Panc1 (cell line): ENCODE measurements at places on chromosomes 7 and 10.
A peak's percentile ranks its signal among the peaks of the same experiment; 100 is the strongest.

DNA sequence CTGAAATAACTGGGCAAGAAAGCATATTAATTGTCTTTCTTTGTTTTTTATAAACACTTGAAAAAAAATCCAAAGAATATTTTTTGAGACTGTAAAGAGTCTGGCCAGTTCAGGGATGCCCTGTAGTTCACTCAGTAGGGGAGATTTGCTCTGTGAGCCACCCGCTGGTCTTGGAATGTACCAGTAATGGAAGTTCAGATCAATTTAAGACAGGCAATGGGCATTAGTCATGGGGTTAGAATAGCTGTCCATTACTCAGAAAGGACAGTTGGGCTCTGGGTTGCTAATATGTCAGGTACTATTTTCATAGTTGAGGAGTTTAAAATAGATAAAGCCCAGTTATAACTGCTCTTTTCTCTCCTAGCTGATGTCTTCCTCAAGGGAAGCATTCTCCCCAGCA lies 38.7 kb downstream of the A1CF start:
- H3K27me3 ChIP-seq, result no peaks in the 10 kb centered on the region
- no peak for DNase-seq
- no peak overlapping the region for H3K27ac ChIP-seq
- no peaks in the 10 kb centered on the region for H3K4me1 ChIP-seq
- H3K4me3 ChIP-seq, result no peak overlapping the region

DNA sequence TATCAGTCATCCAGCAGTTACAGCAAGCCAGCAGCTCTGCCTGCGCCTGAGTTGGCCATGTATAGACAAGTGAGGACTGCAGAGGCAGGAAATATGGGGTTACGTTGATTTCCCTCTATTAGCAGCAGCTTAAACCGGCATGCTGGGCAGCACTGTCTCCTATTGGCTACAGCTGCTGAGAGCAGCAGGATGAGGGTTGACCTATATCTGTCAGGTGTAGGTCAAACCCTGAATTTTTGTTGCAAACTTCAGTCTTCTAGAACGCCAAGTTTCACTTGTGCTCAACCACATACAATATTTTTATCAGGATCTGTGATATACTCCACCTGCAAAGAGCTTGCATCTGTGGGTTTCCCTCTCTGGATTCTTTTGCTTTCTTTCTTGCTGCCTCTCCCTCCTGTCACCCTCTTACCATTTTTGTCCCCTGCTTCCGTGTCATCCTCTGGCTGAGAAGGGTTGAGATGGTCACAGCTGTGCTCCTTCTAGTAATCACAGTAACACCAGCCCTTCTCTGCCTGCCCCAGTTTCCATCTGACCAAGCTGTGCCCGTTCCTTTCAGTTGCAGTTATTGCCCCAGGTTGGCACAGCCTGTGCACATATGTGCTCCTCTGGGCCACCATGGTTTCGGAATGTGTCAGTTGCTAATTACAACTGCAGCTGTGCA lies 23.8 kb upstream of the GLCCI1 start:
- no peak overlapping the region for H3K27ac ChIP-seq
- H3K4me1 ChIP-seq, result no peaks in the 10 kb centered on the region
- DNase-seq, result no peak

DNA sequence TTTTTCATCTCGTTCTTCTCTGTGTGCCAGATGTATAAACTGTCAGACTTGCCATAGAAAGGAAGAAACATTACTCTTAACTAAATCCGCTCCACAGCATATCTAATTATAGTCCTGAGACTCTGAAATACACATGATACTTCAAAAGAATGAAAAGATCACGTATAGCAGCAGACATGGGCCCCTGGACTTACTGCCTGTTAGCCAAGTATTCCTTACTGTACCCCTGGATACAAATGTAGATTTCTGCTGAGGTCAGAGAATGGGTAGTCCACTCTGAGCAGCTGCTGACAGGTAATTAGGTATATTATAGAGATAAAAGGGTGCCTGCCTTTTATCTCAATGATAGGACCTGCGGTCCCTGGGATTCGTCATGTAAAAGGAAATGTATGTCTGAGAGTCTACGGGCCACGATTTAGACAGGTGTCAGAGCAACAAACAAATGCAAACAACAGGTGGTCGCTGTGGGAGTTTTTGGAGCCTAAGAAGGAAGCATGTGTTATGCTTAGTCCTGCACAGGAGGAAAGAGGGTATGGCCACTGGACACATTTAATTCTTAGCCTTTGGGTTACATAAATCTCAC lies 69.4 kb downstream of the VOPP1 start:
- H3K27ac ChIP-seq, result no peak overlapping the region
- no peaks in the 10 kb centered on the region for H3K27me3 ChIP-seq
- no peak overlapping the region for H3K4me3 ChIP-seq
- DNase-seq, result no peak

GRCh38 chr10:33235251-33235884 lies 99.1 kb downstream of the NRP1 start:
- no peak overlapping the region for H3K4me3 ChIP-seq
- peaks cover 3% of the 10 kb centered on the region; the same call in 1 of the 2 replicates for H3K36me3 ChIP-seq
- DNase-seq, result no peak
- H3K27ac ChIP-seq, result peak overlapping the region; percentile 96

DNA sequence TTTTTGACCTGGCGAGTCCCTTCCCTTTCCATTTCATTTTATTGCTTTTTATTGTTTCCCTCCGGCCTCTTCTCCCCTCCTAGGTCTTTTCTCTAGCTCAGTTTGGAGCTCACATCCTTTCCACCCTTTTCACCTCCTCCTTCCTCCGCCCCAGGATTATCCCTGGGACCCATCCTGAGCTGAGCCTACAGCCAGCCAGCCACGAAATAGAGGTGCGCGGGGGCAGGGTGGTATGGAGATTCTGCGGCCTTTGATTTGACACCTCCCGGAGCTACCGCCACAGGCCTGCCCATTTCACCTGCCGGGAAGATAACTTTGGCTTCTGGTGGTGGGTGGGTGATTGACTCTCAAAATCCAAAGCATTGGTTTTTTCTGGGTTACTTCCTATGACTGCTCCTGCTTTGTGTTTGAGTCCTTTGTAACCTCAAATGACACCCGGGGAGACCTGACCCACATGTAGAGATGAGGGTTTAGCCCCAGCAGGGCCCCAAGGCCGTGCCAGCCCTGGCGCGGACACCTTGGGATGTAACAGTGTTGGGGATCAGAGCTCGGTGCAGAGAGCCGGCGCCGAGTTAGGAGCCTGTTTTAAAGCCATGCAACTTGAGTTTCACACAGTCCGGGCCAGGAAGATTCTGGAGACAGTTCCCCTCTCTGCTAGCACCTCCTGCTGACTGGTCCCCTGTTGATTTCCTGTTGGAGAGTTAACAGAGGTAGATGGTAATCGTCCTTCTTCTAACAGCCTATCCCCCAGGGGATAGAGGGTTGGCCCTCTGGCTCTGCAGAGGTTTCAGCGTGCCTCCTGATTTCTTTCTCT lies 1.5 kb downstream of the DUSP5 start:
- H3K36me3 ChIP-seq, result peaks cover 4% of the 10 kb centered on the region; the same call in 1 of the 2 replicates
- H3K4me3 ChIP-seq, result peak overlapping the region; percentile 87
- H3K4me1 ChIP-seq, result peaks cover 61% of the 10 kb centered on the region
- no peak for DNase-seq
- peak overlapping the region; percentile 94 for H3K27ac ChIP-seq

DNA sequence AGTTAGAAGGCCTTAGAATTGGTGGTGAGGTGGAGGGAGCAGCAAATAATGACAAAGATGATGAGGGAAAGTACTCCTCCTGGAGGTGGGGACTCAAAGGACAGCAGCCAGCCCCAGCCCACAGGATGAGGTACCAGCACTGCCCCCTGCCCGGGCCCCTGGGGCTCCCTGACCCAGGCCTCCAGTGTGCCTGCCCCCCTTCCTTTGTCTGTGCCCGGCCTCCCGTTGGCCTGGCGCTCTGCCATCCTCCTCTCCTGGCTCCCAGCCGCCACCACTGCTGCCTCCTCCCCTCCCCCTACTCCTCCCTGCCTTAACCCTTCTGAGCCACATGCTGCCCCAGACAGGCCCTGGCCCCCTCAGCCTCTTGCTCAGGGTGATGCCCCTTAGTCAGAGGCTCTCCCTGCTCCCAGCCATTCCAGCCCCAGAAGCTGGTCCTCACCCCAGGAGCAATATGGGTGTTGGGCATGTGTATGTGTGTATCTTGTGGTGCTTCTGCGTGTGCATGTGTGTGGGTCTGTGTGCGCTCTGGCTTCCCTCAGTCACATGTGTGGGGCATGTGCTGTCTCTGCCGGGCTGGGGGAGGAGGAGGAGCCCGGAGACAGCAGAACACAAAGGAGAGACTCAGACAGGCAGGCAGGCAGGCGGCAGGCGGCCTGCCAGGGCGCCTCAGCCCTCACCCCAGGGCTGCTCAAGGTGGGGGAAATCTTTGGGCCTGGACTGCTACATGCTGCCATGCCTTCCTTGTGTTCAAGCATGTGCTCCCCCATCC lies 2.6 kb downstream of the LDB1 start:
- peak overlapping the region; percentile 14 for H3K4me3 ChIP-seq
- no peaks in the 10 kb centered on the region for H3K27me3 ChIP-seq
- peaks cover 69% of the 10 kb centered on the region for H3K4me1 ChIP-seq
